ENCODE measurements at places on chromosomes 1 and 21.

DNA sequence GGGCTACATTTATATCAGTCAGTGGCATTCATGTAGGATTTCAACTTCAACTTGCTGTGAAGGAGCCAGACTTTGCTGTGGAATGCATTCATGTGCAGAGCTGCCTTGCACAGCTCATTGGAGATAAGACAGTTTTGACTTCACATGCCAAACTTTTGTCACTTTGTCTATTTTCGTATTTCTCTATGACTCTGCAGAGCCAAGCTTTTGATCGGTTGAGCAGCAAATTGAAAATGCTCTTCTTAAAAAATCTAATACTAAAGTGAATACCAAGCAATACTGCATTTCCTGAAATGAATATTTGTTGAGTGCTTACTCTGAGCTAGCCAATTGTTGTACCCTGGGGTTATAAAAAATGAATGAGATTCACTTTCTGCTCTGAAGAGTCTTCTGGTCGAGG is 388.7 kb downstream of the ST6GALNAC3 start:
- DNase-seq, result no peak

GRCh38 chr1:206937425-206937824 is 8.8 kb downstream of the PIGR start:
- DNase-seq, result no peak

DNA sequence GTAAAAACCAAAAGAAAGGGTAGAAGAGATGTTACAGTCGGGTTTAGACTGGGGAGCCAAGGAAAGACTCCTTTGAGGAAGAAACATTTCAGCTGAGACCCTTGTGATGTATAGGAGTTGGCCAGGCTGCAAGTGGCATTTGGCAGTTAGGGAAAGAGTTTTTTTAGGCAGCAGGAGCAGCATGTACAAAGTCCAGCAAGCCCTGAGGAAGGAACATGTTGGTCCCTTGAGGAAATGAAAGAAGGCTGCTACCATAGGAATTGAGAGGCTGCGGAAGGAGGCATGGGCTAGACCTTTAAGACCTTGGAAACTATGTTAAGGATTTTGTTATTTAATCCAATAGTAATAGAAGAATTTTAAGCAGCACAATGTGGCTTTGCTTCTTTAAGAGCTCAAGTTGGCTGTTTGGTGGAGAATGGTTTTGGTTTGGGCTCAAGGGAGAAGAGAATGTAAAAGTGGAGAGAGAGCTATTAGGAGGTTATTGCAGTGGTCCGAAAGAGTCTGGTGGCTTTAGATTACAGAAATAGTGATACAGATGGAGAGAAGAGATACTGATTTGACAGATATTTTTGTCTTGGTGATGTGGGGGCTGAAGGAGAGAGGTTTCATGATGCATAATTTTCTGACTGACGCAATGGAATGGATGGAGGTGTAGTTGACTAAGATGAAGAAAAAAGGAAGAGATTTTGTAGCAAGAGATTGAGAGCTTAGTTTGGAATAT is 26.6 kb downstream of the SMAP2 start:
- no peak for DNase-seq

DNA sequence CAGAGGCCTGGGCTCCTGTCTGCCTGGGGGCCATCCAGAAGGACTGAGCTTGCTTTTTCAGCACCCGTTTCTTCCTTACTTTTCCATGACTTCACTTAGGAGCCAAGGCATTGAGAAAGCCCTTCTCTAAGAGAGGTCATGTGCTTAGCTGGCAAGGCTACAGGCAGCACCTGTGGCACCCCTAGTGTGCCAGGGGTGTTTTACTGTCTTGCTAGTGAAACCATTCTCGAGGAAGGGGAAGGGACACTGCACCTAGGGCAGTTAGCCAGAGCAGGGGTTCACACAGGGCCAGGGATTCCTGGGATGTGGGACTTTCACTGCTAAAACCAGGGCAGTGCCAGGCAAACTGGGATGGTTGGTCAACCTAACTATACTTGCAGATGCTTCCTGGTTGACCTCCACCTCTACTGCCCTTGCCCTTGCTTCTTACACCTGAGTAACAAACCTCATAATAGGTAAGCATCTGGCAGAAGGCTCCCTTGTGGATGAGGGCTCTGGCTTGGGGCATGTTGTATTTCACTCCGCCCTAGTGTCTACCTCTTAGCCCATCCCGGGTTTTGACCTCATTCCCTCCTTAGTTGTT is 69.2 kb downstream of the NOS1AP start:
- no peak for DNase-seq

DNA sequence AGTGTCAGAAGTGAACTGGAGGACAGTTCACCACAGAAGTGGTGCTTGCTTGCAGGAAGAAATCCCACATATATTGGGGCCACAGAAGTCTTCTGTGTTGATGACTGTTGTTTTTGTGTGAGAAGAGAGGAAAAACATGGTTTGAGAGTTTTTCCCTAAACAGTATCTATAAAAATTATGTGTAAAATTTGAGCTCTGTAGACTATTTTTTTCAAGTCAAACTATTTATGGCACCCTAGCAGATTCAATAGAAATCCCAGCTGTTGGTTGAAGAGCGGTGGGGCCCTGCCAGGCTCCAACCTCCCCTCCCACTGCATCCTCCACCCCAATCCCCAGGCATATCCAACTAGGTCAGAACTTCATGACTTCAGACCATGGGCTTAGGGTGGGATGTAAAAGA is 61.6 kb downstream of the NTPCR start:
- DNase-seq, result no peak

DNA sequence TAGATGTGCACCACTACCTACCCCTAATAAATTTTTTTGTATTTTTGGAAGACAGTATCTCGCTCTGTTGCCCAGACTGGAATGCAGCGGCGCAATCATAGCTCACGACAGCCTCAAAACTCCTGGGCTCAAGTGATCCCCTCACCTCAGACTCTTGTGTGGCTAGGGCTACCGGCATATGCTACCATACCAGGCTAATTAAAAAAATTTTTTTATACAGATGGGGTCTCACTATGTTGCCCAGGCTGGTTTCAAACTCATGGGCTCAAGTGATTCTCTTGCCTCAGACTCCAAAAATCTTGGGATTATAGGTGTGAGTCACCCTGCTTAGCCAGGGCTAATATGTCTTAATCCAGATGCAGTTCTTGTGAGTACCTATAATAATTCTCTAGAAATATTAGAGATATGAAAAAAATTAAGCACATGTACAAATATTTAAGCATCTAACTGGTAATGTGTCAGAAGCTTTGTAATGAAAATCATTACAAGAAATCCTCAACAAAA is 9.5 kb downstream of the SORT1 start:
- no peak for DNase-seq

DNA sequence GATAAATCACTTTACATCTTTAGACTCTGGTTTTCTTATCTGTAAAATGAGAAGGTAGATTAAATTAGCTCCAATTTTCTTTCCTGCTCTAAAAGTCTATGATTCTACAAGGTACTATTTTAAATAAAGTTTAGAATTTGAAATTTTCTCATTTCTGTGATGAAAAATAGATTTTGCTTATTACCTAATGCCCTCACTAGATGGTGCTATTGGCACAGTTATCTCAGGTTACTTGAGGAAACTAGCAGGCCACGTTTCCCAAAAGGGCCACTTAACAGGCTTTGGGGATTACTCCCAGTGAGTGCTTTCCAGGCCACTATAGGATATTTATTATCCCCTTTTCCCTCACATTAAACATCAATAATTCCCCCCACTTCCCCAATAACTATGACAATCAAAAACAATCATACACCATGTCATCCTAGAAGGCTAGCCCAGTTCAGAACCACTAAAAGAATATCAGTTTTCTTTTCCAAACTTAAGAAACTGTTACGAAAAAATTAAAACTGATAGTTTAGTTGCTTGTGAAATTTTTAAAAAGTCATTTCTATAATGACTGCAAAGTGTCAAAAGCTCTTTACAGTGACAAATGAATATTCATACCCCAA is 30.6 kb downstream of the OMA1 start:
- no peak for DNase-seq

GRCh38 chr1:151693057-151693651 is 23.4 kb downstream of the CELF3 start:
- DNase-seq, result no peak

- no peak for DNase-seq
These were observed 857.4 kb downstream of the USP25 start for GRCh38 chr21:16587141-16587581.
